ENCODE measurements at places on chromosomes 2 and 18. TPM values are rescaled to one million over a fixed set of nuclear protein-coding genes. Genes with fewer than 3 reads are reported as not detected.

Gene SLC9A4
- 2.7 TPM for total RNA-seq

Gene INPP5D
- 8.6 TPM for total RNA-seq

Gene LIPG
- 0.23 TPM for total RNA-seq

- no peak for DNase-seq
Measured at GRCh38 chr18:56009411-56009810, 421.4 kb upstream of the TCF4 start.

Measured in lower leg skin (tissue), 4 donors.